NCI-H1092 (cell line): ENCODE measurements at places on chromosomes 11 and 22.

GRCh38 chr11:102564110-102564509 lies 33.6 kb upstream of the MMP7 start:
- no peak for DNase-seq

- DNase-seq: peak; percentile 46
Observed at GRCh38 chr11:113147249-113147648, 167.1 kb upstream of the TTC12 start.

DNA sequence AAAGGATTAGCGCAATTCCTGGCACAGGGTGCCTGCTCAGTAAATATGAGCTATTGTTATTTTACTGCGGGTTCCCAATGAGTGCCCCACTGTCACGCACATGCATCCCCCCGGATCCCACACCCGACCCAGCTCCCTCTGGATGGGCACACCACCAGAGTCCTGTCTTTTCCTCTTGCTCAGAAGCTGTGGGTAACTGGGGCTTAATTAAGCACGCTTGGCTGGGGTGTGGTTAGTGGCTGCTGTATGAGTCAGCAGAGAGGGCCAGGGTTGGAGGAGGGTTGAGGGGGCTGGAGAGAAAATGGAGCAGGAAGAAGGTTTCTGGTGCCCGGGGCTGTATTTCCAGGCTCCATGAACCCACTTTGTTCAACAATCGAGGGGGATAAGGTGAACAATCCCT lies 30.3 kb upstream of the NECTIN1 start:
- no peak for DNase-seq

DNA sequence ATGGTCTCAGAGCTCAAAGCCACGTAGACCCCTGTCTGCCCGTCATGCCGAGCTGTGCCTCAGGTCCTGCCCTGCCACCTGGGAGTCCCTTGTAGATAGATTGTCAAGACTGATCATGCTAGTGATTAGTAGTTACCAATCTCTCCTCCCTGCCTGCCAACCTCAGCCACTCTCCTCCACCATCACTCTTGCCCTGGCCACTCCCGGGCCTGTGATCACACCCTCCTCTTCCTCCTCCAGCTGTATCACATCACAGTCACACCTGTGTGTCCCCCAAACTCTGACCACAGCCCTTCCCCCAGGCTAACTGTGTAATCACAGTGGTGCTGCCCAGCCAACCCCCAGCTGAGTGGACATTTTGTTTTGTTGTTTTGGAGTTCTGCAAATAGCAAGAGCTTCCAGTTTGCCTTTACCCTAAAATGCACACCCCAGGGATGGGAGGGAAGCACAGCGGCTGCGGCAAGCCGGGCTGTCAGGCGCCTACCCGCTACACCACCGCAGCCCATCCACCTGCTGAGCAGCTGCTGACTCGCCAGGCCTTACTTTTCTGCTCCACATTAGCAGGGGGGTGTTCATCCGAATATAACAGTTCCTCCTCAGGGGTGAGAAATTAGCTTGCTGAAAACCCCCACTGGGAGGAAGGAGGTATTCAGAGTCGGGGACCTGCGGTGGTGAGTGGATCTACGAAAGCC lies 45.8 kb downstream of the LRFN4 start:
- no peak for DNase-seq

GRCh38 chr22:44535362-44536095 lies 37.5 kb upstream of the RTL6 start:
- DNase-seq: no peak

- DNase-seq: no peak
Observed at GRCh38 chr22:50695421-50696250, 23.0 kb downstream of the SHANK3 start.

- no peak for DNase-seq
Observed at GRCh38 chr11:12764187-12764914, 90.1 kb downstream of the TEAD1 start.
